ENCODE measurements at places on chromosomes 13 and 19. TPM values are rescaled to one million over a fixed set of nuclear protein-coding genes. Genes with fewer than 3 reads are reported as not detected.

DNA sequence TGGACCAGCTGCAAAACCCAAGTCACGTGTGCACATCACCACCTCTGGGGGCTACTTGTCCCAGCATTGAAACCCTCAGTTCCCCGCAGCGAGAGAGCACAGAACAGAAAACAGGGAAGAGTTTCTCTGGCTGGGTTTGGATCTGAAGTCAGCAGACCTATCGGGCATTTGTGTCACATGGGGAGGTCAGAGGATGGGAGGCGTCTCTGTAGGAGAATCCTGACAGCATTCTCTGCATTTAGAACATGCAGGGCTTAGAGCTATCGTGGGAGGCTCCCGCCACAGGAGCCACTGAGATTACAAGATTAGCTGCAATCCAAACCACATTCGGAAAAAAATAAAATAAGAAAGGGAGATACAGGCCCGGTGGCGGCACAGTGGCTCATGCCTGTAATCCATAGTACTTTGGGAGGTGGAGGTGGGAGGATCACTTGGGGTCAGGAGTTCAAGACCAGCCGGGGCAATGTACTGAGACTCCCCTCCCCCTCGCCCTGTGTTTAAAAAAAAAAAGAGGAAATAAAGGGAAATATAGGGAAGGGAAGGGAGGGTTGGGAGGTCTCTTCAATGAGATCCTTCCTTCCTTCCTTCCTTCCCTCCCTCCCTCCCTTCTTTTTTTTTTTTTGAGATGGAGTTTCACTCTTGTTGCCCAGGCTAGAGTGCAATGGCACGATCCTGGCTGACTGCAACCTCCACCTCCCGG, 2.9 kb upstream of the TLE6 start:
- no peak for DNase-seq

- DNase-seq = no peak
These were observed 67.8 kb downstream of the SUCLA2 start for GRCh38 chr13:47932950-47933923.

DNA sequence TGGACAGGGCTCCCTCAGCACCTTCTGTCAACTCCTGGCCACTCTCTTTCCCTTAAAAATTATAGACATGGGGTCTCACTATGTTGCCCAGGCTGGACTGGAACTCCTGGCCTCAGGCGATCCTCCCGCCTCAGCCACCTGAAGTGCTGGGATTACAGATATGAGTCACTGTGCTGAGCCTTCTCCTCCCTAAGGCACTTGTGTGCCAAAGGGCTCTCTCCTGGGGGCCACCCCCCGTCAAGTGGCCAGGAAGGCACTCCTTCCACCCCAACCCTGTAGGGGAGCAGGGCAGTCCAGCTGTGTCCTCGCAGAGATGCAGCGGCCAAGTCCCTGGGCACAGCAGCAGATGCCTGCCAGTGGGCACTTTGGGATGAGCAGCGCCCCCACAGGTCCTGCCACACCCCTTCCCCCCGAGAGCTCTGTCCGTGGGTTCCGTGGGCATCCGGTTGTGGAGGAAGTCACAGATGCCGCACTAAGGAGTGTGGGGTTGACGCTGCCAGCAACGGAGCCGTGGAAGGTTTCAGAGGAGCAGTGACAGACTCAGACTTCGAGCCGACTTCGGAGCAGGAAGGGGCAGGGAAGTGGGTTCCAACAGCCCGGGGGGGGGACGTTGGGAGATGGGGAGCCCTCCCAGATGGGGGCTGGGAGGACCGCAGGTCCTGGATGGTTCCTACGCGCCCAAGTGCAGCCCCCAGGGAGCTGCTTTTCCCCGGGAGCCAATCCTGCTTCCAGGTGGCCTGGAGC, 3.3 kb upstream of the UQCR11 start:
- no peak for DNase-seq

DNA sequence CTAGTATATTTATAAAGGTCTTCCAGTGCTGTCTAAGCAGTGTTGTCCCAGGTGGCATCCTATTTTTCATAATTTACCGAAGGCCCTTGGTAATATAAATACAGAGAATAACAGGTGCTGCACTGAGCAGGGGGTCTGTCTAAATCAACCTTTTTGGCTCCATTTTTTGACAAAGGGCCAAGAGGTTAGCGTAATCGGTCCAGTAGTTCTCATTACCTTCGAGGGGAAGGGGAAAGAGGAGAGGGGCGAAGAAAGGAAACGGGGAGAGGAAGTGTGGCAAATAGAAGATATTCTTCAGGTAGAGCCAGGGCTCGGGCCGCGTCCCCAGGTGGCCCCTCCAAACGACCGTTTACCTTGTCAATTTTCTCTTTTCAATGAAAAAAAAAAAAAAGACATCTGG, 749 bp upstream of the PAN3 start:
- DNase-seq = no peak

Gene KLHL1
- not detected for total RNA-seq
